Right cardiac atrium (tissue), 5 donors: ENCODE measurements at places on chromosomes 1 and 21. TPM values are rescaled to one million over a fixed set of nuclear protein-coding genes. Genes with fewer than 3 reads are reported as not detected.

DNA sequence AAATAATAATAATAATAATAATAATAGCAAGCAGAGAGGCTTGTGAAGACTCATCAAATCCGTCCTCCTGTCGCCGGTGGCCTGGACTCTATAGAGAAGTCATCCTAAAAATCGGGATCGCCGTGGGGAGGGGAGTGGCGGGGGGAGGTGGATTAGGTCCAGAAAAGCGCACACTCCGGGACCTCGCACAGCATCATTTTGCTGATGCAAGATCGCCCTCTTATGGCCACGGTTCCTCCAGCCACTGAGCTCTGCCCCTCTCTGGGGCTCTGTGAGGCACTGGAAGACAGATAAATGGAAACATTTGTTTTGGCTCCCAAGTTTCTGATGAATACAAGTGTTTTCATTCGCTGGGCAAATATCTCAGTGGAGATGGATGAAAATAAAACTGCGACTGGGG, 612.0 kb downstream of the MATN1 start:
- DNase-seq, result peak; percentile 63

- no peak for DNase-seq
Observed at GRCh38 chr1:191460234-191460633, 698.0 kb upstream of the RGS18 start.

- no peak for DNase-seq
Observed at GRCh38 chr1:58251430-58252073, 295.0 kb downstream of the OMA1 start.

DNA sequence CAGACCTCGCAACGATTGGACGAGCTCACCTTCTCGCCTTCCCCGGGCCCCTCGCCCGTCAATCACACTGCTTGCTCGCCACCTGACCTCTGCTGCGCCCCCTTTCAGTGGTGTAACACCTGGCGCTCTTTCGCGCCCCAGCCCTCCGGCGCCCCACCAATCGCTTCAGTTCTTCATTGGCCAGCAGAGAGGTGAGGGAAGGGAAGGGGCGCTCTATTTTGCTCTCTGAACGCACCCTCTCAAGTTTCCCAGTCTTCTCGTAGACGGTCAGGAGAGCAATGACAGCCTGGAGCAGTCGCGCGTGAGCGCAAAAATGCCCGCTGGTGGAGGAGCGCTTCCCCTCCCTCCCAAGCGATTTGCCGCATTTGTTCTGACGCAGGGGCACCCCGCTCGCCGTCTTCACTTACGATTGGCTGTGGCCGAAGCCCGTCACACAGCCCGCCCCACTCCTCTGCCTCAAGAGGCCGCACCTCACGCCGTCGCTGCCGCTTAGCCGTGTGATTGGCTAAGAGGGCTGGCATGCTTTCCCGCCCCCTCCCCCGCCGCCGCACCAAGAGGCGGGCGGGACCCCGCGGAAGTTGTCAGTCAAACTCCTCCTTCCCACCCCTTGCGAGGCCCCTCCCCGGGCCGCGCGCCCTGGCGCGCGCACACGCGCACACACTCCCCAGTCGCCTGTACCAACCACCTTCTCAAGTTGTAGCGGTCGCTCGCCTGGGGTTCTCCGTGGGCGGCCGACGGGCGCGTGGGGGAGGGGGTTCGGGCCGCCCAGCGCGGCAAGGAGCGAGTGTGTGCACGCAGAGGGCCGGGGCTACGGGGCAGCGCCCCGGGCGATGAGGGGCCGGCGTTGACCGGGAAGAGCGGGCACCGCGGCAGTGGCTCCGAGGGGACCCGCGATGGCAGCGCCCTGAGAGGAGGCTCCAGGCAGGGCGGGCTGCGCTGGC, at the start of gene PPP2R5A:
TSS of gene PPP2R5A (plus strand) at position 667 of the 941 bp plus-strand sequence. CDS start 701 bp downstream, outside the sequence.
- peak; percentile 100 for DNase-seq

Gene SPATA46
- not detected for total RNA-seq

Gene NMNAT2
- 80.6 TPM for total RNA-seq

Gene KCNK2
- 0.28 TPM for total RNA-seq

- DNase-seq, result no peak
Observed at GRCh38 chr1:1021920-1022259, 2.0 kb downstream of the AGRN start.

Gene SLC25A34
- 3.3 TPM for total RNA-seq

Gene TSACC
- total RNA-seq, result not detected

DNA sequence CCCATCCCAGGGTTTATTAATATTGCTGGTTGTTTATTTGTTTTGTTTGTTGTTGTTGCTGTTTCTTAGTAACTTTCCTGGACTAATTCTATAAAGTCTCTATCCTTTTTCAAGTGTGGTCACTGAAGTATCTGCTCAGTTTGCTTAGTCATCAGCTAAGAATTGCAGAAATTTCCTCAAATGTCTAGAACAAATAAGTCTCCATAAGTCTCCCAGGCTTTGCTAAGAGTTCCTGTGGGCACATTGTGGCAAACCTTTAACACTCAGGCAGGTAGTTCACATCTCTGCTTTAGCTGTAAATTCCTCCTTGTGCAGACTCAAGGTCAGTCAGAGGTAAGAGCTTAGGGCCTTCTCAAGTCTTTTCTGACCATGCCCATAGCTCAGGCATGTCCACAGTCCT, 38.9 kb upstream of the C1orf185 start:
- DNase-seq, result no peak

Gene HES3
- not detected for total RNA-seq

Gene EFCAB14
- total RNA-seq, result 78.1 TPM

Gene BTBD19
- total RNA-seq, result 5.1 TPM

Gene RUNX3
- 1.0 TPM for total RNA-seq

GRCh38 chr21:31880816-31881215, 8.0 kb downstream of the HUNK start:
- no peak for DNase-seq

DNA sequence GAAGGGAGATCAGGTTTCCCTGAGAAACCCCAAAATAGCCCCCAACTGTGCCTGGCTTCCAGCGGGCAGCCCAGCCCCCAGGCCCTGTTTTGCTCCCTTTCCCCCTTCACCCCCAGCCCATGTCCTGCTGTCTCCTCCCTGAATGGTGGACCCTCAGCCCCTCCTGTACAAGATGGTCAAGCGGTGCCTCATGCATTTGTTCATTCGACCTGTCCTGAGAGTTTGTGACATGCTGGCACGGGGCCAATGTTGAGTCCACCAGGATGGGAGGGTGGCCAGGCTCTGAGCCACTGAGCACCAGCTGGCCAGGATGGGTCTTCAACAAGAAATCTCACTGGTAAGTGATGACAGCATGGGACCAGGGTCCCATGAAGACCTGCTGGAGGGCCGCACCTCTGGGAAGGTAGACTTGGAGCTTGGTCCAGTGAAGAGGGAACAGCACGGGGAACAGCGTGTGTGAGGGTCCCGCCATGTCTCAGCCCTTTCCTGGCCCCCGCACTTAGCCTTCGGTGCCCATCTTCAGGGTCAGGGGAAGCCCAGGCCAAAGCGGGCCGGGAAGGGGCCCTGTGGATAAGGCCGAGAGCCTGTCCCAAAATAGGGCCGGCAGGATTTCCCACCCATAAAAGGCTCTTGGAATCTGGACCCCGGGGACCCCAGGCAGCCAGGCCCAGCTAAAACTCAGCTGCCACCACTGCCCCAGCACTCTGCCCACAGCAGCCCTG, at the start of gene CALML6:
TSS of gene CALML6 (plus strand) at position 290 of the 722 bp plus-strand sequence. CDS start at position 311, 21 bp downstream.
- DNase-seq, result no peak

Gene SPRR2F
- not detected for total RNA-seq

GRCh38 chr1:177340601-177341067, 169.9 kb downstream of the BRINP2 start:
- DNase-seq, result no peak

DNA sequence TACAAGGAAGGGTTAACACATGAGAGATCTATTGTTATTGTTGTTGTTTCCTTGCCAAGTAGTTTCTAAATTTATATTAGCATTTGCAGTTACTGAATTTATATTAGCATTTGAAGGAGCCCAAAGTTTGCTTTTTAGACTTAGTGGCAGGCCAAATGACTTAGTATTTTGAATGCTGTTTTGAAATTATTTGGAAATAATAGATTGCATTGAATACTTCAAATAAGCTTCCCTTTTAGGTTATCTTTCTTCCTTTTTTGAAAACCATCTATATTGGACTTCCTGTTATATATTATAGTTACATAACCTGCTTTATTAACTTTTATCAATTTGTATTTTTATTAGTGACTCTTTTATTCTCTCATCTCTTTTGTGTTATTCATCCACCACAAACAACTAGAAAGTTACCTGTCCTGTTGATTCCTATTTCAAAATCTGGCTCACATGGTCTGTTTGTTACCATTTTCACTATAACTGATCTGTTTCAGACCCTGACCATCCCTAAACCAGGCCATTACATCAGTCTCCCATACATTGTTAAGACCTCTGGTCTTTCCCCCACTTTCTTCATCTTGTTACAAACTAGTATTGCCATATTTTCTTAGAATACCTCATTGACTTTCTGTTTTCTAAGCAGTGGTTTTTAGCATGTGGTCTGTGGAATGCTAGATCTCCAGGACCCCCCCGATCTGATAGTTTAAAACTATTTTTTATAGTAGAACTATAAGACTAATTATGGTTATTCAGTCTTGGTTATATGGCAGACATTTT, 185.2 kb downstream of the RASAL2 start:
- no peak for DNase-seq

- no peak for DNase-seq
Observed at GRCh38 chr1:174969977-174970376, 29.8 kb upstream of the CACYBP start.

- DNase-seq, result no peak
Observed at GRCh38 chr1:77847621-77848080, 40.8 kb upstream of the NEXN start.

DNA sequence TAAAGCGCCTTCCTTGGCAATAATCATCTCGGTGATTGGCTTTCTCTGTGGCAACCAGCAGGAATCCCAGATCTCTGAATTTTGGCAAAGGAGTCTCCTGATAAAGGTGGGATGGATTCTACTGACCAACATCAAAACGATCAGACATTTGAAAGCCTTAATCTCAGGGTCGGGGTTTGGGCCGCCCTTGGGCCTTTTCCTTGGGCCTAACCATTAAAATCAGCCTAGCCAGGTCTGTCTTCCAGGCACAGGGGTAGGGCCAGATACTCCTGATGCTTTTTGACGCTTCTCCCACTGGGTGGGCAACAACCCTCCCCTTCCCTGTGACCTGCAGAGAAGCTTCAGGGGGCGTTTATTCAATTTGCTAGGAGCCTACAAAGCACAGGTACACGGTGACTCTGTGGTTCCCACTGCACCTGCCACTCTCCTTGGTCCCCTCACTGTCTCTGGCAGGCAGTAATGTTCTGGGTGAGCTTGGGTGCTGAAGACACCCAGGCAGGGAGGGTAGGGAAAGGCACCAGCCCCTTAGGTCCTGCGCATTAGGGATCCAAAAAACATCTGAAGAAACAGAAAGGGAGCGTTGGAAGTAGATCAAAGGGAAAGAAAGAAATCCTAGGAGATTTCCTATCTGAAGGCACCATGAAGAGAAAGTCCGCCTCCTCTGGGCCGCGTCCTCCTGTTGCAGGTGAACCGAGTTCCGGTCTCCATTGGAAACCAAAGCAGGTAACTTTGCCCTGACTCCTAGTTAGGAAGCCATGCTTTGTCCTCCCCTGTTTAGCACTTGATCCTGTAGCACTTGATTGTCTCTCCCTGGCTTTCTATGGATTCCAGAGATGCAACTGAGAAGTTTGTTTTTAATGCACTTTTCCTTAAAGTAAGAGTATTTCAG, 12.3 kb downstream of the RNU1-2 start:
- DNase-seq, result no peak

DNA sequence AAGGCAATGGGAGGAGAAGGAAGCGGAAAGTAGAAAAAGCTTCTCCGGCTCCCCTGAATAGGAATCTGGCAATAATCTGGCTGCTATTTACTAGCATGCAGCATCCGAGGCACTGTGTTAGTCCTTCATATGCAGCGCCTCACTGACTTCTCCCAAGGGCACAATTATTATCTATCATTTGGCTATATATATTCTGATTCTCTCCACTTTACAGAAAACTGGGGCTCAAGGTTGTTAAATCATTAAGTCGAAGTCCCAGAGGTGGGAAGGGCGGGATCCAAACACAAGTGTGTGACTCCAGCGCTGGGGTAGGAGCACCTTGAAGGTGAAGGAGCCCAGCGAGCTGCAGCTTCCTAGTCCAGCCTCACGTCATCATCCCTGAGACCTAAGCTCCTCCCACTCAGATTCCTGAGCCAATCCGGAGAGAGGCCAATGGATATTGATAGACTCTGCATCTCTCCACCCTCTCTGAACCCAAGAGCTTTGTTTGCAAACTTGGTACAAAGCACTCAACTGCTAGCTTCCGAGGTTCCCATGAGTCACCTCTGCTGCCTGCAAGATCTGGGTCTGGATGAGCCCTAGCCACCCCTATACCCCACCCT, 16.6 kb upstream of the EYA3 start:
- DNase-seq, result peak; percentile 57

GRCh38 chr1:180501865-180502360, 464 bp downstream of the ACBD6 start:
- DNase-seq, result no peak

Gene SMCP
- total RNA-seq, result not detected

- DNase-seq, result no peak
Observed at GRCh38 chr1:217003355-217003754, 280.1 kb upstream of the ESRRG start.

GRCh38 chr1:190126728-190127127, 350.9 kb downstream of the BRINP3 start:
- DNase-seq, result no peak
